ENCODE measurements at places on chromosomes 7 and 10. TPM values are rescaled to one million over a fixed set of nuclear protein-coding genes. Genes with fewer than 3 reads are reported as not detected.

DNA sequence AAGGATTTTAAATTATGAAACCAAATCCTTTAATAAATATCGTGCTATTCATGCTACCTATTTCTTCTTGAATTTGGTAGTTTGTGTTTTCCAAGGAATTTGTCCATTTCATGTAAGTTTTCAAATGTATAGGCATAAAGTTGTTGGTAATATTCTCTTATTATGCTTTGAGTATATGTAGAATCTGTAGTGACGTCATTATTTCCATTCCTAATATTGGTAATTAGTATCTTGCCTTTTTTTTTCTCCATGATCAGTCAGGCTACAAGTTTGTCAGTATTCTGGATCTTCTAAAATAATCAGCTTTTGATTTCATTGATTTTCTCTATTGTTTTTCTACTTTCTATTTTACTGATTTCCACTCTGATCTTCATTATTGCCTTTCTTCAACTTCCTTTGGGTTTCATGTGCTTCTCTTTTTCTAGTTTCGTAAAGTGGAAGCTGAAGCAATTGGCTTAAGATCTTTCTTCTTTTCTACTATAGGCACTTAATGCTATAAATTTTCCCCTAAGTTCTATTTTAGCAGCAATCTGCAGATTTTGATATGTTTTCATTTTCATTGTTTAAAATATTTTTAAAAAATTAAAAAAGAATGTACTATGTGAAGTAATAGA lies 156.5 kb upstream of the HDAC9 start:
- no peak overlapping the region for H3K27ac ChIP-seq
- no peak for DNase-seq
- H3K36me3 ChIP-seq, result no peaks in the 10 kb centered on the region
- H3K4me1 ChIP-seq, result no peaks in the 10 kb centered on the region
- no peak overlapping the region for H3K4me3 ChIP-seq

GRCh38 chr10:85648279-85648754 lies 718.3 kb downstream of the GRID1 start:
- no peaks in the 10 kb centered on the region for H3K36me3 ChIP-seq
- DNase-seq, result no peak
- no peak overlapping the region for H3K4me3 ChIP-seq
- no peaks in the 10 kb centered on the region for H3K27me3 ChIP-seq

Gene TAS2R5
- 1.5 TPM for total RNA-seq

- no peaks in the 10 kb centered on the region for H3K36me3 ChIP-seq
- no peaks in the 10 kb centered on the region for H3K27me3 ChIP-seq
- no peak for DNase-seq
- H3K27ac ChIP-seq, result no peak overlapping the region
- H3K4me1 ChIP-seq, result no peaks in the 10 kb centered on the region
Measured at GRCh38 chr10:124342136-124342820, 76.4 kb downstream of the OAT start.

Gene CUBN
- total RNA-seq, result 0.04 TPM
